ENCODE measurements at places on chromosomes 3 and 15.

- DNase-seq = no peak
Observed at GRCh38 chr3:128301186-128302023, 148.1 kb downstream of the EEFSEC start.

DNA sequence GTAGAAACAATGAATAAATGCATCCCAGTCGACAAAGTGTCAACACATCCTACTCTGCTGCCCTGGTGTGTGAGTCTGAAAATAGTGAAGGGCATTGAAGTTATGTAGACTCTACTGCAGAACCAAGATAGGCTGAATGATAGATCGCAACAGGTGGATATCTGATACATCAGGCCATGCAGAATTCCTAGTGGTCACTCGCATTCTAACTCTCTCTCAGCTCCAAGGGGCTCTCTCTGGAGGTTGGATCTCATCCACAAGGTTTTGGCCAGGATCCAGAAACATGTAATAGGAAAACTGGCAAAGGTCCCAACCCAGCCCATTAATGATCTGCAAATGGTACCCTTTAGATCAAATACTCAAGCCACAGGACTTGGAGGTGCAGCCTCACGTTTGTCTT, 514.1 kb downstream of the MAGI1 start:
- no peak for DNase-seq

- DNase-seq = no peak
Observed at GRCh38 chr3:197545101-197545500, 10.7 kb downstream of the BDH1 start.

- DNase-seq = no peak
Observed at GRCh38 chr3:15794303-15794771, 3.4 kb downstream of the ANKRD28 start.

- no peak for DNase-seq
Observed at GRCh38 chr15:73927003-73927475, 777 bp downstream of the LOXL1 start.

DNA sequence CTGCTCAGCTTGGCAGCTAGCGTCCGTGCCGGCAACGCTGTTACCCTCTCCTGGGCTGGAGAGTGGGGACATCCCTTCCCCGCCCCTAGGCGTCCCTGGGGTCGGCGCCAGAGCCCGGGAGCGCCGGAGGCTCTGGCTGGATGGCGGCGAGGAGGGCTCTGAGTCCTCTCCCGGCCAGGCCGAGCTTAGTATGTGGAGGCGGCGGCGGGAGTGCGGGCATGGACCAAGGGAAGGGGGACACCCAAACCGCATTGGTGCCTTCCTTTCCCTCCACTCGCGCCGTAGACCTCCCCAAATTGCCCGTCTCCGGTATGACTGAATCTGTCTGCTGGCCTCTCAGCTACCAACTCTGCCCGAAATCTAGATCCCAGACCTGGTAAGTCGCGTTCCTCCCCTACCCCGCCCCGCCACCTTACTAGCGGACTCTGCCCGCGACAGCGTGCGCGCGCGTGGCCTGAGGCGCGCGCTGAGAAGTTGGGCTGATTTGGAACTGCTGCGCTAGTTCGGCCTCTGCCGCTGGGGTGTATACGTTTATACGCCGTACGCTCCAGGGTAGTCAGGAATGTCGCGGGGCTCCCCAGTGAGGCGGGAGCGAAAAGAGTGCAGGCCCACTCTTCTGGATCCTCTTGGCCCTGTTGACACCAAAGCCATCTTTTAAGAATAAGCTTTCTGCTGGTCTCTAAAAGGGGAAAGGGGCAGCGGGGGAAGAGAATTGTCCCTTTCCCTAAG, 12.2 kb downstream of the ZIC1 start:
- no peak for DNase-seq

- no peak for DNase-seq
Observed at GRCh38 chr15:56959318-56959648, 40.8 kb downstream of the TCF12 start.

GRCh38 chr3:99863588-99863987, 45.9 kb downstream of the CMSS1 start:
- DNase-seq = no peak

- no peak for DNase-seq
Observed at GRCh38 chr3:11764931-11765363, 81.7 kb downstream of the TAMM41 start.

DNA sequence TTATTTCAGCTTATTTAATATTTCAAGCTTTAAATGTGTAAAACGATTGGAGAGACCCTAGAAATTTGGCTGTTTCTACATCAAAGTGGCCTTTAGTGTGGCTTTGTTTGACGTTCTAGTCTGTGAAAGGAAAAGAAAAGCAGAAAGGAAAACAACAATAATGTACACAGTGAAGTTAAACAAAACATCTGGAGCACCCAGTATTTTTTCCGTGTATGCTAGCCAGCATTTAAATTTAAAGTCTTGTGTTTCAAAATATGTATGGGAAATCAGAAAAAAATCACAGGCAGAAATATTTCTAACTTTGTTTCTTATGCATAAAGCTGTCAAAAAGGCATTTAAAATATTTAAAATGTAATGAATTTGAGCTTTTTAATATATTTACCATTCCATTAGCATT, 218.1 kb downstream of the NAALADL2 start:
- DNase-seq = no peak

DNA sequence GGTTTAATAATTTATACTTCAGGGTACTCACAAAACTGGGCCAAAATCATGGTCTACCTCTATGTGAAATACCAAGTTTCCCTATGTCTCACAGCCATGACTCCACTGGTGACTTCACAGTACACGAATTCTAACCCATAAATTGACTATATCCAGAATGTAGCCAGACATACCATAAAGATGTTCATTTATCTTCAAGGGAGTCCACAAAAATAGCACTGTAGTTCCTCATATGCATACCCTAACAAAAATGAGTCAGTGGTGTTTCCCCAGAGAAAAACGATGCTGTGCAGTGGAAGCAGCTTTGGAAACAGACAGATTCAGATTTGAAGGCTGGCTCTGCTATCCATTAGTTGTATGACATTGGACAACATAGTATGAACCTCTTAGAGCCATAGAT, 438.8 kb downstream of the FHIT start:
- DNase-seq = no peak

DNA sequence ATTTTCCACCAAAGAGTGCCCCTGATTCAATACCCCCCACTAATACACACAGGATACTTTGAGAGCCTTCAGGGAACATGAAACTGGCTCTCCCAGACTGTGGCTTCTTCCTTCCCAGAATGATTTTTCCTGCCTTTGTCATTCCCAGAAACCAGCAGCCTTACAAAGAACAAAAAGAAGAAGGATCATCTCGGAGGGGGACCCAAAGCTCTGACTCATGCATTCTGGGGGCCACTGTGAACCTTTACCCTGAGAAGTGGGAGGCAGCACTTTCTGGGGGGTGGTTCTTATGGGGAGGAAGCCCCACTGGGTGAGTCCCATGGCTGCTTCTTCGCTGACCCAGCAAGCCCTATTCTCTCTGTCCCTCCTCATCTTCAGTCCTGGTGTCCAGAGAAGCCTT, 44.7 kb upstream of the RAD18 start:
- DNase-seq = no peak

DNA sequence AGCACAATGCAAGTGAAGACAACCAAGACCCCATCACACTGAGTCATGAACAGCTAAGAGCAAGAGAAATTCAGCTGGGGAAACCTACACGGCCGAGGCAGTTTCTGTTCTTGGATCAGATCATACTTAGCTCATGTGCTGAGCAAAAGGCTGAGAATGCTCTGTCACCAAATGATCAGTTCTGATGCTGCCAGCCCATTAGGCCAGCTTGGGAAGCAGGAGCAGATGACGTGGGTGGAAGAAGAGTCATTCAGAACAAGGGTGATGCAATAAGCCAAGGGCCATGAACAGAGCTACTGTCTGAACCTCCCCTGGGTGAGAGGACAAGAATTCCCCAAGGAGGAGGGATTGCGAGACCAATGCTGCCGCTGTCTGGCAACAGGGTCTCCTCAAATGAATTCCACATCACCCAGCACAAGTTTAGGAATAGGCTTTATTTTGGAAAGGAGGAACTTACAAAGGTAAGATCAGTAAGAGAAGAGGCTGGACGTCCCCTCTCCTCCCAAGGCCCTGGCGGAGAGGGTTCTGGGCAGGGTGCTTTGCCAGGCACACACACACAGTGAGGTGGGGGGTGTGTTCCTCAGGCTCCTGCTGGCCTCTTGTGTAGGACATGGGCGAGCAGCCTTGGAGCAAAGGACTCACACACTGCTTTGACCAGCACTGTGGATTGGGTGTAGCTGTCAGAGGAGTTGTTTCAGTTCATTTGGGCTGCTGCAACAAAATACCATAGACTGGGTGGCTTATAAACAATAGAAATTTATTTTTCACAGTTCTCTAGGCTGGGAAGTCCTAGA, 65.6 kb upstream of the CTXND1 start:
- no peak for DNase-seq

DNA sequence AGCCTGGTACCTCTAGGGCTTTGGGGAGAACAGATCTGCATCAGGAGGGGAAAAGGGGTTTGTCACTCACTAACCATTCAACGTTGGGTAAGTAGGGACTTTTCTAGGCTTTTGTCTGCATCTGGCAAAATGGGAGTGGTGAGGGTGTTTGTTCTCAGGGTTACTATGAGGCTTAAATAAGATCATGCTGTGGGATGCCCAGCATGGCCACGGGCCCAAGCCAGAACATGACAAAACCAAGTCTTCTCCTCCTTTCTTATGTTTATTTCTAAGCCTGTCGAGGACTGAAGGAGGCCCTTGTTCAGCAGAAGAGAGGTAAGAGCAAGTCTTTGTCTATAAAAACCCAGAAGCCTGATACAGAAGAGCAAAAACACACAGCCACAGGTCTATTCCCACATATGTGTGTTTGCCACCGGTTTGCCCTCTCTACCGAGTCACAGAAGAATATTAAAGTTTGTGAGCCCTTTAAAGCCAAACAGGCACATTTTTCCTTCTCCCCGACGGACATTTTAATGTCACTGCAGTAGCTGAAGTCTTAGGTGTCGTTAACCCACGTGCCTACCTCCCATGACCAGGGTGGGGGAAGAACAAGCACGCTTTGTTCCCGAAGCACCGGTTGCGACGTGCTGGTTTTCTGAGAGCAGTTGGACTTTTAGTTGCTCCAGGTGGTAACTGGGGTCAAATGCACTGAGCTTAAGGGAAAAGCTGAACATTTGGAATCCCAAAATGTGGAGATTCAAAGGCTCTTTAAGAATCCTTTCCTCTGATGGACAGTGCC, 72.1 kb downstream of the NOX5 start:
- DNase-seq = no peak
